ENCODE measurements at places on chromosomes 2 and 18.

- no peak for DNase-seq
Observed at GRCh38 chr2:82959727-82960126, 1499.4 kb downstream of the SUCLG1 start.

- DNase-seq: no peak
Observed at GRCh38 chr2:112026509-112026908, 28.6 kb upstream of the TMEM87B start.

DNA sequence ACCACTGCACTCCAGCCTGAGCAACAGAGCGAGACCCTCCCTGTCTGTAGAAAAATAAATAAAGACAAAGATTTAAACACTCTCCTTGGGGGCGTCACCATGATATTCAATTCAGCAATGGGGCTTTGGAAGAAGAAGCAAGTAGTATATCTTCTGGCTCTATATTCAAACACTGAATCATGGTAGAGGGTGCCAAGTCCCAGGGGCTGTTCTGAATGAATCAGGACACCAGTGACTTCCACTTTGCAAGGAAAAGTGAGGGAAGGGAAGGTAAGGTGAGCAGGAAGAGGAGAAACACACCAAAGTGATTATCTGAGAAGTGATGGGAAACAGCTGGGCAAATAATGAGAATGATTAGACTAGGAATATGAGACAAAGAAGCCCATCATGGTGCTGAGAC is 80.5 kb downstream of the AAK1 start:
- no peak for DNase-seq

DNA sequence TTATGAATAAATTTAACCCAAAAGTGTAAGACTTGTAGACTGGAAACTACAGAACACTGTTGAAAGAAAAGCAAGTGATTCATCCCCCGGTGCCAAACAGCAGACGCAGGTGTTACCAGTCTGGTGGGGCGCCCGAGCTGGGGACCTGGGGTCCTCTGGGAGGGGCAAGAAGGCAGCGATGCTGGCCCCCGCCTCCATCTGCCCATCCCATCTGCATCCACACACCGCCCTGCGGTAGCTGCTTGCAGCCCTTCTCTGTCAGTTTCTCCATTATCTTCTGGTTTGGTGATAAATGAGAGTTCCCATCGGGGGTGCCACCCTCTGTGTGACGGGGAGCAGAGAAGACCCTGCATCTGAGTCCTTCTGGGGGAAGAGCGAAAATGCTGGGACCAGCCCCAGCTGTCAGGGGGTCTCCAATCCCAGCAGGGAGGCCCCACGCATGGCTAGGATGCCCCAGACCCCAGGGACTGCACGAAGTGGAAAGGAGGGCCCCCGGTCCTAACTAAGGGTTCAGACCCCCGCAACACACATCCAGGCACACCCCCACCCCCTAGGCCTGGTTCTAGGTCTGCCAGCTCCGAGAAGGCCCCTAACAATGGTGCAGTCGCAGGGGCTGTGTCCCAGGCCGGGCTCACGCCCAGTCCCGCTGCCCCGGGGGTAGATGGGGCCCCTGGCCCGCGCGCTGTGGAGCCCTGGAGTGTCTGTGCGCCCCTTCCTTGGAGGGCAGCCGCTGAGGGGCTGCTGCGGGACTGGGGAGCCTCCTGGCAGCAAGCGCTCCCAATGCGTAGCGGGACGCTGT is 686 bp upstream of the RGPD8 start:
- no peak for DNase-seq

DNA sequence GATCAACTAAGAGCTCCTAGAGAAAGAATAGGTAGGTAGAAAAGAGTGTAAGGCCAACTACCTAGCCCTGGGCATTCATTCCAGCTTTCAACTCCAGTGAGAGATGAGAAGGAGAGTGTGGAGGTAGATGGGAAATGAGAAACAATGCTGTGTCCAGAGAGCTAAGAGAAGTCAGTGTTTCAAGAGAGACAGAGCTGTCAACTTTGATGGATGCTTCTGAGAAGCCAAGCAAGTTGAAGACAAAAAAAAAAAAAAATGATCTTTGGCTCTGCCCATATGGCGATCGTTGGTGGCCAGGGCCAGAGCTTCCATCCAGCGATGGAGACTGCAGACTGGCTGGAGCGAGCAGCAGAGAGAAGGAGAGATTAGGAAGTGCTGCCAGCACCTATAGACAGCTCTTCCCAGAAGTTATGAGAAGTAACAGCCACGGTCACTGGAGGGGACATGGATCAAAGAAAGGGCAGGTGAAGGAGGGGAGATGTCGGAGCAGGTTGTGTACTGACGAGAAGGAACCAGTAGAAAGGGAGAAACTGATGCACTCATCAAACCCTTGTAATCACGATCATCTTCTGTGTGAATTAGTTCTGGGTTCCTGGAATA is 112.4 kb upstream of the PPP1CB start:
- no peak for DNase-seq

- DNase-seq: no peak
Observed at GRCh38 chr2:72210470-72210869, 62.8 kb upstream of the CYP26B1 start.

GRCh38 chr18:48021273-48021914 is 90.9 kb upstream of the SMAD2 start:
- no peak for DNase-seq

- DNase-seq: no peak
Observed at GRCh38 chr2:232260075-232260474, 118.5 kb upstream of the ALPP start.

GRCh38 chr2:22683914-22684313 is 701.1 kb upstream of the KLHL29 start:
- no peak for DNase-seq

DNA sequence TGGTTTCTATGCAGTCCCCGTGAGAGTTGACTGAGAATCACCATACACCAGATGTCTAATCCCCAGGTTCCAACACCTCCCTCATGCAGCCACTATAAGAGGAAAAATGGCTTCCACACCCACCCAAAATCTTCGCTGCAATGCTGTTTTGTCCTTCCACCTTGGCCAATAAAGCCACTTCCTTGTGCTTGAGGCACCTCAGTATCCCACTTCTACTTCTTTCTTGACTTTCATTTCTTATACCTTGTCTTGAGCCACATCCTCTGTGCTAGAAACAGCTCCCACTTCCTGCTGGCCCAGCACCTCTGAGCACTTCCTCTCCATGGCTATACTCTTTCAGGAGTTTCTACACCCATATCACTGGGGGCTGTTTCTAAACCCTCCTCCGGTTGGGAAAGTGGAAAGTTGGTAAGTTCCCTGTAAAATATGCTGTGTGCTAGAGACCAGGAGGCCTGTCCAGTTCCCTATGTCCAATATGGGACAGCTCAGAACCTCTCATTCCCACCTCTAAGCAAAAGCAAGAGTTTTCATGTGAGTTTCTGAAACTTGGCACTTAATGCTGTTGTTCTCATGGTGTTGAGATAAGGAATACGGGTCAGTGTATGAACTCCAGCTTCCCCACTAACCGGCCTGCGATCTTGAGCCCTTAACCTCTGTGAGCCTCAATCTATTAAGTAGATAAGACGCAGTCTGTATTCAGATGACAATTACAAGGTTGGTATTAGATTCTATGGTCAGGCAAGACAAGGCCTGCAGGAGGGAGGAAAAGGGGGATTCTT is 209.1 kb upstream of the ID2 start:
- peak; percentile 65 for DNase-seq

GRCh38 chr18:5943514-5943913 is 48.2 kb upstream of the TMEM200C start:
- no peak for DNase-seq

- DNase-seq: no peak
Observed at GRCh38 chr2:8609357-8609811, 72.5 kb upstream of the ID2 start.

DNA sequence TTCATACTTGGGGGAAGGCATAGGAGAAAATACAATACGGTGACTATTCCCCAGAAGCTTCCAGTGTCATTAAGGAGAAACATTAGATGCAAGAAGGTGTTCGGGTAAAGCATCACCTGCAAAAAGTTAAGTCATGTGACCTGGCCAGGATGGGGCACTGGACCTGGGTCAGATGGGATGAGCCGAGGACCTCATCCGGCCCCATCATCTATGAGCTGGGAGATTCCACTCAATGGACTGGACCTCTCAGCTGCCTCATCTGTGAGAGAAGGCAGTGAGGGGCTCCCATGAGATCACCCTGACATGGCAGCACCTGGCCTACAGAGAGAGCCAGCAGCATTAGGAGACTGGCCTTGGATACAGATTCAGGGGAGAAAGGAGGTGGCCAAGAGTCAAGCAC is 111.4 kb upstream of the TEX51 start:
- DNase-seq: no peak

GRCh38 chr2:45046786-45047185 is 37.5 kb upstream of the SIX2 start:
- DNase-seq: no peak

GRCh38 chr18:51361130-51361860 is 163.8 kb upstream of the MEX3C start:
- DNase-seq: peak; percentile 35

GRCh38 chr2:66445076-66445924 is 10.4 kb downstream of the MEIS1 start:
- no peak for DNase-seq

- no peak for DNase-seq
Observed at GRCh38 chr18:67192535-67192934, 324.0 kb downstream of the DSEL start.

GRCh38 chr2:62456721-62457539 is 49.1 kb downstream of the TMEM17 start:
- peak; percentile 66 for DNase-seq

GRCh38 chr18:32701313-32701712 is 71.5 kb downstream of the KLHL14 start:
- no peak for DNase-seq

GRCh38 chr2:43524177-43524965 is 71.5 kb downstream of the THADA start:
- DNase-seq: no peak

- no peak for DNase-seq
Observed at GRCh38 chr18:2881088-2881839, 34.5 kb downstream of the EMILIN2 start.

DNA sequence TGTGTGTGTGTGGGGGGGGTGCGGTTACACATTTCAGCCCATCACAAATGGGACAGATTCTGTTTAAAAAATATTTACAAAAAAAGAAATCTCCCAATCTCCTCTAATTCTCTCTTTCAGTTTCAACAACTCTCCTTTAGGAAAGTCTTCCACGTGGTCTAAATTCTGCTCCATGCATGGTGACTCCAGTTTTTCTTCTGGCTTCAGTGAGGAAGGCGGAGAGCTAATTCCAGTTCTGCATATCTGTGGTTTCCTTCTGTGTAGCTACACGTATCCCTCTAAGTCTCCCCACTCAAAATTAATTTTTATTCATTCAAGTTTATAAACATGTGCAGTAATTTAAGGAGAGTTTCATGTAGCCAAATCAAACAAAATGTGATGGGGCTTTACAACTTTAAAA is 111.6 kb downstream of the SLC4A3 start:
- no peak for DNase-seq

DNA sequence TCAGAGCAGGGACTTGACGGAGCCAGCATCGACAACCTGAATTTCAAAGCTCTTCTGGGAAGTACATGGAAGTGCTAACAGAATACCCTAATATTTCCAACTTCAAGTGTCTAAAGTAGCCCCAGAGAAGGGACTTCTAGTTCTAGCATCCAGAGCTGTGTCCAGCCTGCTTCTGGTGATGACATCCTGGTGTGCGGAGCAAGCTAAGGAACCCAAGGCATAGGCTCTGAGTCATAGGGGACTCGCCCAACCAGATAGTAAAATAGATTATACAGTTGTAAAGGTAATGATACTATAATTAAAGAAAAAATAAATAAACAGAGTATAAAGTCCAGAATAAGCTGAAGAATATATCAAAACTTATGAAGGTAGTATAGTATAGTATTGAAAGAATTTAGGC is 108.1 kb upstream of the SERPINE2 start:
- DNase-seq: no peak

DNA sequence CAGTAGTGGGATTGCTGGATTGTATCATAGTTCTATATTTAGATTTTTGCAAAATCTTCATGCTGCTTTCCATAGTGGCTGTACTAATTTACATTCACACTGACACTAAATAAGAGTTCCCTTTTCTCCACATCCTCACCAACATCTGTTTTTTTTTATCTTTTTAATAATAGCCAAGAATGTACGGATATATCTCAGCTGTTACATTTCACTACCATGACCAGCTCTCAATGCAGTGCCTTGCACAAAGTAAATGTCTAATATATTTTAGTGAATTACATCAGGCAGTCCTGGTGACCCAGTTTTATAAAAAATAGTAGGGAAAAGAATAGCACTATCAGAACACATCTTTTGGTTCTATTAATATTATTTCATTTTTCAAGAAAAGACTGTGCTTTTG is 161.8 kb downstream of the LNPK start:
- DNase-seq: no peak

- DNase-seq: peak; percentile 1
Observed at GRCh38 chr18:3885209-3885792, 435.3 kb downstream of the TGIF1 start.

DNA sequence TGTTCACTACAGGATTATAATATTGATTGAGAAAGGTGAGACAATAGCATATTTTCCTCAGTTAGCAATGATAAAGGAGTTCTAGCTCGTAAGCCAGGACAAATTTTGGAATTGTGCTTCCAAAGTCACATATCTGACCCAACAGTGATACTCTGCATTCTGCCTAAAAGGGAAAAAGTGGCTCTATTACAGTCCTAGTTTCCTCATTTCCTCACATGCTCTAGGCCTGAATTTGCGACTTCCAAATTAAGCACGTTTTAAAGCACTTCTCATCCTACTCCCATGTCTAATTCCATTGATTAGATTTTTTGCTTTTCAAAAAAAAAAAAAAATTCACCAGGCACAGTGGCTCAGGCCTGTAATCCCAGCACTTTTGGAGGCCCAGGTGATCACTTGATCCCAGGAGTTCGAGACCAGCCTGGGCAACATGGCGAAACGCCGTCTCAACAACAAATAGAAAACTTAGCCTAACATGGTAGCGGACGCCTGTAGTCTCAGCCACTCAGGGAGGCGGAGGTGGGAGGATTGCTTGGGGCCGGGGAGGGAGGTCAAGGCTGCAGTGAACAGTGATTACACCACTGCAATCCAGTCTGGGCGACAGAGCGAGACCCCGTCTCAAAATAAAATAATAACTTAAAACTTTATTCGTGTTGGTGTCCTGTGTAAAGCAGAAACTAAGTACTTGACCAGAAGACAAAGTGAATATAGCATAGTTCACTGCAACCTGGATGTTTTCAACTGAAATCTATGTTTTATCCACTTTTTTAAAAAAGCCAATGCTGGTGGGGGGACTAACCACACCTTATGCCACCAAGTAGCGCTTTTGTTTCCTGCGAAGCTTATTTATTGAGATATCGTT is 1.5 kb downstream of the ESCO1 start:
- no peak for DNase-seq

GRCh38 chr18:45805551-45805950 is 19.9 kb upstream of the SIGLEC15 start:
- DNase-seq: no peak
